ENCODE measurements at places on chromosomes 3 and 15.

GRCh38 chr3:43522727-43523362 lies 99.0 kb downstream of the ANO10 start:
- no peak for DNase-seq

DNA sequence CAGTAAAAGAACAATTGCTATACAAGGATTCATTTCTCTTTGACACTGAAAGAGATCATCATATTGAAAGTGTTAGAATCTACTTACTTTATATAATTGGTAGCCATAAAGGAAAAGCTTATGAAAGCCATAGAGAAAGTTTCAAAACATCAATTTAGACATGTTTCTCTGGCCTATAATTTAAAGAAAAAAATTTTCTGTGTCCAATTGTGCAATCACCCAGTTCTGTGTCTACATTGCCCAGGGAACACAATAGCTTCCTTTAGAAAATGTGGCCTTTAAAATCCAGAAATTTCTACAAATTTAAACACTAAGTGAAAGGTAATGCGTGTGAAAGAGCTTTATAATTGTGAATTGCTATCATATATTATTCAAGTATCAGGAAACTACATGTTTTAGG lies 259.2 kb downstream of the GBE1 start:
- no peak for DNase-seq

GRCh38 chr3:165359005-165359404 lies 162.8 kb upstream of the SLITRK3 start:
- no peak for DNase-seq

DNA sequence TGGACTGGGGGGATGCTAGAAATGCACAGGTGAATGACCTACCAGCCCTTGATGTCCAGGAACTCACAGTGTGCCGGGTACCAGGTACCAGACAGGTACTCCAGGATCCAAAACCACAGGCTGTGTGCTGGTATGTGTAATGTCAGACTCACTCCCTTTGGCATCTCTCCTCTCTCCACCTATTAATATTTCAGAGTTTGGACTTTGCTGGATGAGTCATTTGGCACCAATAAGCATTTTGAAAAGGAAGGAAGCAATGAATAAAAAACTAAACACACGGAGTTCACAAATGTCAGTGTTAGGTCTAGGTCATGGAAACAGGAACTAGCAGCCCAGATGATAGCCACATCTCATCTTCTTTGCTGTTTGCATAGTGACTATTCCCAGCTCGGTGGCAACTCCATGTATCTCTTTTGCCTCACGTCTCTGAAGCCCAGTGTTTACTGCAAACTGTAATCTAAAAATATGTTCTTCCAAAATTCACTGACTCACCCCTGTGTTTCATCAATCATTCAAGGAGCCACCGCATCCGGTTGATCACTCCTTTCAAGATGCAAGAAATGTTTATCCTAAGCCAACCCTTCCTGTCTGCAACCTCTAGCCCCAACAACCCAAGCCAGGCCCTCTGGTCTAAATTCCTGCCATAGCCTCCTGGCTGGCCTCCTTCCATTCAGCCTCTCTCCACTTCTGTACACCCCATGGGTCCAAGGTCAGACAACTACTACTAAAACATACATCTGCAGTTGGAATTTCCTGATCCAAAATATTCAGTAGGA lies 8.4 kb downstream of the ITGB5 start:
- DNase-seq: no peak

DNA sequence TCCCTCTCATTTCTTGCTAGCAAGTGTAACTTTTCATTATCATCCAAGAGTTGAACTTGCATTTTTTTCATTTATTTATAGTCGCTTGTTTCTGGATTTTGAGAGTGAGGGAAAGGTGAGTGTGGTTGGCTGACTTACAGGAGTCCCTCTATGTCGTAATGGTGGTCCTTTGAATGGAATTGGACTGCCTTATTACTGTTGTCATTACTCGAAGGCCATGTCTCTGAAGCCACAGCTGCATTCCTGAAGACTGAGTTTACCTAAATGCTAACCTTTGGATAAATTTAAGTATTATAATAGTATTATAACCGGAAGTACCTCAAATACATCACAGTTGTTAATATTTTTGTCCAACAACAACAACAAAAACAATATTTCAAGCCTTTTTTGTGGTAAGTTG lies 488.9 kb downstream of the GABRG3 start:
- no peak for DNase-seq

- no peak for DNase-seq
Measured at GRCh38 chr3:49868862-49869466, 742 bp downstream of the CAMKV start.

DNA sequence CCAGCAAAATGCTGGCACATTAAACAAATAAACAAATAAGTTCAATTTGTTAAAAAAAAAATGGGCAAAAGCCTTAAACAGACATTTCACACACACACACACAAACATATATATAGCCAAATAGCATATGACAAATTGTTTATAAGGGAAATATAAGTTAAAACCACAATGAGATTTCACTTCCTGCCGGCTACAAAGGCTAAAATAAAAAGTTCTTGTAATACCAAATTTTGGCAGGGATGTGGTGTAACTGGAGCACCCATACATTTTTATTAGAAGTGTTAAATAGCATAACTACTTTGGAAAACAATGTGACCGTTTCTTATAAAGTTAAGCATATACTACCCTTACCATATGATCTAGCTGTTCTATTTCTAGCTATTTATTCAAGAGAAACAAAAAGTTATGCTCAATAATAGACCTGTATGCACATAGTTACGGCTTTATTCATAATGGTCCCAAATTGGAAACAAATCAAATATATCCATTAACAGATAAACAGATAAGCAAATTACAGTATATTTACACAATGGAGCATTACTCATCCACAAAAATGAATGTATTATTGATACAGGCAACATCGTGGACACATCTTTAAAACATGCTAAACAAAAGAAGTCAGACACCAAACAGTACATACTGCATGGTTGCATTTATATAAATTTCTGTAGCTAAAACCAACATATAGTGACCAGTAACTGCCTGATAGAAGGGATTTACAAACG lies 93.9 kb downstream of the EOMES start:
- no peak for DNase-seq

DNA sequence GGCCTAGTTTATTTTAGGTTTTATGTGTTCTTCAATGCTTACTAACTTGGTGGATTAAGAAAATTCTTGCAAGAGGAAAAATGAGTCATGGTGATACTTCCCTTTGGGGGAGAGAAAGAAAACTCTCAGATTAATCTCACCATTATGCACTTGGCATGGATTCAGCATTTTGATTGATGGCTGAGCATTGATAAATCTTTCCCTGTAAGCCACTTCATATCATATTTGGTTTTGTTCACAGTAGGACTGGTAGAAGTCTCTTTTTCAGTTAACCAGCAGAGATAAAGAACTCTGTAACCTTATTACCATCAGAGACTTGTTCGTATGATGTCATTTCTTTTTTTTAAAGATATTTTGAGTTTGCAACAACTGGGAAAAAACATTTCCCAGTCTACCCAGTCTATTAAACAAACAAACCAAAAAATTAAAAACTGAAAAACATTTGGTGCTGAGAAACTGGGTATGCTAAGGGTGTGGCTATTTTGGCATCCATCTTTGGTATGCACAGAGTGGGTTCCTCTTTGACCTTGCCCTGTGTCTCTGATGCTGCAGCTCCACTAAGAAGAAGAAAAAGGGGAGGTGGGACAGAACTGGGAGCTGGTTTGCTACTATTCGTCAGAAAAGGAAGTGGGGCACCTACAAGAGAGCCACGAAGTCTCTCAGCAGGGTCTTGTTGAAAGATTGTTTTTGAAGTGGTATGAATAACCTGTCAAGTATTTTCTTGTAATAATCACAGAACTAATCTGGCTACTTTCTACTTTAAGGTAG lies 17.2 kb downstream of the TMOD3 start:
- no peak for DNase-seq

GRCh38 chr3:55615694-55616295 lies 128.7 kb upstream of the WNT5A start:
- no peak for DNase-seq

DNA sequence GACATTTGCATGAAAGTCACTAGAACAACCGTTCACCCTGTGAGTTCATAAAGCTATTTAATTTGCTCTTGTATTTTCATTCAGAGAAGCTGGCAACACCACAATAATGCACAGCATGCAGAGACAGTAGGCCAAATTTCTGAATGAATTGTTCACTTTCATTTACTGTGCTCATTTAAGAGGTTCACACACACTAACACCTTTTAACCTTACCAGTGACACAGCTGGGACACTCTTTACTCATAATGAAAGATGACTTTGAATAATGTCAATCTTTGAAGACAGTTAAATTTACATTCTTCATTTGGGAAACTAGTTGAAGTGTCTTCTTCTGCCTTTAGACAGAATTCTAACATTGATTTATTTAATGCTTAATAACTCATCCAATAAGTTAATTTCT lies 95.7 kb downstream of the ROBO1 start:
- no peak for DNase-seq

GRCh38 chr3:175914785-175915184 lies 1055.7 kb downstream of the NAALADL2 start:
- no peak for DNase-seq

GRCh38 chr3:116776880-116777785 lies 67.6 kb downstream of the TUSC7 start:
- DNase-seq: no peak

GRCh38 chr15:40957581-40958051 lies 4.3 kb downstream of the CHAC1 start:
- no peak for DNase-seq

- DNase-seq: no peak
Measured at GRCh38 chr3:29887451-29887850, 606.6 kb downstream of the RBMS3 start.

GRCh38 chr15:98077186-98077585 lies 116.7 kb downstream of the ARRDC4 start:
- no peak for DNase-seq

DNA sequence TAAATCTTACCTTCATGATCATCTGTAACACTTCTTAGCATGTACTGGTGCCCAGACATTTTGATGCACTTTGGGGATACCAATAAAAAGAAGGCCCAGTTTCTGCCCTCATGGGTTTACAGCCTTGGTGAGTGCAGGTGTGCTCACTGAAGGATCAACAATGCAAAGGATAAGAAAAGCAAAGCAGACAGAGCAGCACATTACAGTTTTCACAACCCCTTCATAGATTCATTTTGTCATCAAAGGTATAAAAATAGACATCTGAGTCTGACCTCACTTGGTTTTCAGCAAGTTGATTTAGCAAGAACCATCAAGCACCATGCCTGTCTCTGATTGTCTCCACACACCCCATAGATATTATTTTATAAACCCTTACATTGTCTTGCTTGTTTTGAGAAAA lies 77.6 kb downstream of the BFSP2 start:
- DNase-seq: no peak

DNA sequence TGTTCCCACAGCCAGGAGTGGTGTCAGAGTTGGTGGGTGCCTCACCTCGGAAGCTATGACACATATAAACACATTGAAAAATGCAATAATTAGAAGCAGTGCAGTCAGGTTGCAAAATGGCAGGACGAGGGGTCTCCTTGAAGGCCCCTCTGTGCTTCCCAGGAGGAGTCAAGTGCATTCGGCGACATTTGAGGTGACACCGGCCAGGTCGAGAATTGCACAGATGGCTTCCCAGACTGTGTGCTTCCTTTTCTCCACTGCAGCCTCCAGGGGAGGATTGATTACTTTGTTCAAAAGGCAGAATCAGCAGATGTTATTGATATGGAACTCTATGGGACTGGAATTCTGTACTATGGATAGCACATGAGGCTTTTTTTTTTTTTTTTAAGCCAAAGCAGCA lies 163.2 kb downstream of the MINAR1 start:
- no peak for DNase-seq
